ENCODE measurements at places on chromosomes 2 and 18.

- DNase-seq, result no peak
Measured at GRCh38 chr2:5111581-5111980, 580.6 kb upstream of the SOX11 start.

DNA sequence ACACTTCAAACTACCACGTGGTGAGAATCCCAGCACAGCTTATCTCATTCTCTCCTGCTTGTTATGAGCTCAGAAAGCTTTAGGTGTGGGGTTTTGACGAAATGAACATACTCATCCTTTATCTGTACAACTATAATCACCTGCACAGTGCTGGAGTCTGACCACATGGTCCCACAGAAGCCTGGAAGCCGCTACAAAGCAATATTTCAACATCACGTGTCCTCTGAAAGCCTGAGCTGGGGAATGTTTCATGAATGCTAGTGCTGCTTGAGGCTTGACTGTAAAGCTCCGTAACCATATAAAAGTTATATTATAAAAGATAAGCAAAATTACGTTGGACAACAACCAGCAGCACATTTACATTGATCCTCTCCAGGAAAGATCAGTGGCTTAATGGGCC lies 43.9 kb downstream of the PIEZO2 start:
- no peak for DNase-seq

DNA sequence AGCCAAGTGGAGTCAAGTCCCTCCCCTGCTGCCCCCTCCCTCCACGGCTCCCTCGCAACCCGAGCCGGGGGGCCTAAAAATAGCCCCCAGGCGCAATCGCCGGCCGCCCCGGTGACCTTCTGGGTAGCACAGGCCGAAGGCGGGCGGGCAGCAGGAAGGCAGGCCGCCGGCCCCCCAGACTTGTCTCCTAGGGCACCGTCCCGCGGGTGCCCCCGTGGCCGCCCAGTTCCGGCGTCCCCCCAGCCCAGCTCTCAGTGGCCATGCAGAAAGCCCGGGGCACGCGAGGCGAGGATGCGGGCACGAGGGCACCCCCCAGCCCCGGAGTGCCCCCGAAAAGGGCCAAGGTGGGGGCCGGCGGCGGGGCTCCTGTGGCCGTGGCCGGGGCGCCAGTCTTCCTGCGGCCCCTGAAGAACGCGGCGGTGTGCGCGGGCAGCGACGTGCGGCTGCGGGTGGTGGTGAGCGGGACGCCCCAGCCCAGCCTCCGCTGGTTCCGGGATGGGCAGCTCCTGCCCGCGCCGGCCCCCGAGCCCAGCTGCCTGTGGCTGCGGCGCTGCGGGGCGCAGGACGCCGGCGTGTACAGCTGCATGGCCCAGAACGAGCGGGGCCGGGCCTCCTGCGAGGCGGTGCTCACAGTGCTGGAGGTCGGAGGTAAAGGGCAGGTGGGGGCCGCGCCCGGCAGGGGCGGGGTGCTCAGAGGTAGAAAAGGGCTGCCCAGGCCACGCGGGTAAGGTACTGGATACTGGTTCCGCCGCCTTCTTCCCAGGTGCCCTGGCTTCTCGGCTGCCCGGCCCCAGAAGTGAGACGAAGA lies at the start of gene SPEG:
TSS of gene SPEG (plus strand) at position 126 of the 808 bp plus-strand sequence. CDS start at position 261, 135 bp downstream.
- DNase-seq, result no peak

DNA sequence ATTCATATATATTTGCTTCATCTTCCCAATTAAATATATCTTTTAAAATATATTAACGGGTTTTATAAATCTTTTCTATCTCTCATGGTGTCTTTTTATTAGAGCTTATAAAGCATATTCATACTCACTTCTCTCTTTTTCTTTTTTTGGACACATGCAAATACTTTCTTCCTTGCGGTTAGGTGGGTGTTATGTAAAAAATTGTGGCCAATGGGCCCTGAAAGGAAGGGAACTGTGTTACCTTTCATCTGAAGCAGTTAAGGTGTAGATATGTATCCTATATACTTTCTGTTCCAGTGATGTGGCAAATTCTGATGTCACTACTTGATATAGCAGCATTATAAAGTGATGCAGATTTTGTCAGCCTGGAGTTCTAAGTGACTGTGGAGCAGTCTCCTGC lies 714.5 kb downstream of the PLCL1 start:
- no peak for DNase-seq

GRCh38 chr2:224951723-224952481 lies 90.4 kb downstream of the DOCK10 start:
- no peak for DNase-seq

DNA sequence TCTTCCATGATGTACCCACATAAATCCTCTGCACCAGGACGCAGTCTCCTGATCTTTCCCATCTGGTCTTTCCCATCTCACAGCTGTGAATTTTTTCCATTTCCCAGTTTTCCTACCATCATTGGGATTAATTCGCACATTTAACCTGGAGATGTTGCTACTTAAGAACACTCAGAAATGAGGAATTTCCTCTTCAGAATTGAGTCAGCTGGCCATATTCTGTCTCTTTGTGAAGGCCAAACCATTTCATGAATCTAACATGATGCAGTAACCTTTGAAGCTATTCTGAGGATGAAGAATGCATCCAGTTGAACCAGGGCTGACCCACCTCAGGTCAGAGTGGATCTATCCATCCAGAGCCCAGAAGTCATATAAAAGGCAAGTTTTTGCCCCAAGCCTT lies 326.8 kb downstream of the SETBP1 start:
- DNase-seq, result no peak

DNA sequence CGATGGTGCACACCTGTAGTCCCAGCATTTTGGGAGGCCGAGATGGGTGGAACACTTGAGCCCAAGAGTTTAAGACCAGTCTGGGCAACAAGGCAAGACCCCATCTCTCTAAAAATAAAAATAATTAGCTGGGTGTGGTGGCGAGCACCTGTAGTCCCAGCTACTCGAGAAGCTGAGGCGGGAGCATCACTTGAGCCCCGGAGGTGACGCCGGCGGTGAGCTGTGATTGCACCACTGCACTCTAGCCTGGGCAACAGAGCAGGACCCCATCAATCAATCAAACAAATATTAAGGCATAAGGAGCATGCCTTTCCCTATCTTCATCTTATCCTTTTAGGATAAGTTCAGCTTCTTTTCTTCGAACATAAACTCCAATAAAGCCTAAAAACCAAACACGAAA lies 1.1 kb downstream of the WDSUB1 start:
- no peak for DNase-seq

DNA sequence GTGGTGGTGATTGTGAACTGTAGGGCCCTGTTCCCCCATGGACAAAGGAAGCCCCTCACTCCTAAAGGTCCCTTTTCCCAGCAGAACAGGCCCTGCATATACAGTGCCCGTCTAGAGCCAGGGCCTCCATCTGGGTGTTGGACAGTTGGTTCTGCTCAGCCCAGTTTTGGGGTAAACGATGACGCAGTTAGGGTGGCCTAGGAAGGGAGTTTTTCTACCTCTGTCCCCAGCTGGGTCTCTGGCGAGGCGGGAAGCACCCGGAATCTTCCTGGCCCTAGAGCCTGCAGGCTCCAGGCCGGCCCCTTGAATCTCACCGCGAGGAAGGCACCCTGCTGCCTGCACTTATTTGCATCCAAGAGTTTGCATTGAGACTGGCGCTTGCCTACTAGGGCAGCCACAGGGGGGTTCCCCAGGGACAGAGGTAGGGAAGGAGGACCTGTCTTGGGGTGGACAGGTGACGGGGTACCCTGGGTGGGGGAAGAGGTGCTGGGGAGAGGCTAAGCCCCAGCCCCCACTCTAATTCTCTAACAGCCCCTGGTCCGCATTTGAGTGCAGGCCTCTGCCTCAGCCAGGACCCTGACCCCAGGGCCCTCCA lies 529 bp upstream of the MTA3 start:
- DNase-seq, result no peak

- no peak for DNase-seq
Measured at GRCh38 chr18:31791817-31792579, 31.3 kb upstream of the SLC25A52 start.

DNA sequence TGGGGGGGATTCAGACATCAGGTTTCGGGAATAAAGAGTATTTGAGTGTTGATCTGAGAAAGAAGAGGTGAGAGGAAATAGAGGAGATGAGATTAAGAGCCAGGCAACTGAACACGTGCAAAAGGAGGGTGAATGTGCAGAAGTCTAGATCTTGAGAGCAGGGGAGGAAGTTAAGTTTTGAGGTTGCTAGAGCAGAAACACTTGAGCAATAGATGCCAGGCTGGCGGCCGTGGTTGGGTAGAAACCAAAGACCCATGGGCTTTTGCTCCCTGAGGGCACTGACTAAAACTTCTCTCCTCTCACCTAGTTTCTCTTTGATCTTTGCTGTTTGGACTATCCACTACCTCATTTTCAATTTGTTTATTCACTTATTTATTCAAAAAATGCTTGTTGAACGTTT lies 116.0 kb downstream of the CDC42EP3 start:
- DNase-seq, result no peak

DNA sequence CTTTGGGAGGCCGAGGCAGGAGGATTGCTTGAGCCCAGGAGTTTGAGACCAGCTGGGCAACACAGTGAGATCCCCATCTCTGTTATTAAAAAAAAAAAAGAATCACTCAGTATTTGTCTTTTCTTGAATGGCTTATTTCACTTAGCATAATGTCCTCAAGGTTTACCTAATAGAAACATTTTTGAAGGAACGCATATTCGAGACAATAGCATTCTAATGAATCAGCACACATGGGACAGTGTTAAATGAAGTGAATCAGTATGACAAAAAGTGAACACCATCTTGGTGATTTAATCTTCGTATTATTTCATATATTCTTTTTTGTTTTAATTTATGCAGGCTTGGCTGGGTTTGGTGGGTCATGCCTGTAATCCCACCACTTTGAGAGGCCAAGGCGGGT lies 44.7 kb downstream of the WIPF1 start:
- DNase-seq, result no peak

- no peak for DNase-seq
Measured at GRCh38 chr2:214545898-214546542, 135.2 kb downstream of the VWC2L start.

DNA sequence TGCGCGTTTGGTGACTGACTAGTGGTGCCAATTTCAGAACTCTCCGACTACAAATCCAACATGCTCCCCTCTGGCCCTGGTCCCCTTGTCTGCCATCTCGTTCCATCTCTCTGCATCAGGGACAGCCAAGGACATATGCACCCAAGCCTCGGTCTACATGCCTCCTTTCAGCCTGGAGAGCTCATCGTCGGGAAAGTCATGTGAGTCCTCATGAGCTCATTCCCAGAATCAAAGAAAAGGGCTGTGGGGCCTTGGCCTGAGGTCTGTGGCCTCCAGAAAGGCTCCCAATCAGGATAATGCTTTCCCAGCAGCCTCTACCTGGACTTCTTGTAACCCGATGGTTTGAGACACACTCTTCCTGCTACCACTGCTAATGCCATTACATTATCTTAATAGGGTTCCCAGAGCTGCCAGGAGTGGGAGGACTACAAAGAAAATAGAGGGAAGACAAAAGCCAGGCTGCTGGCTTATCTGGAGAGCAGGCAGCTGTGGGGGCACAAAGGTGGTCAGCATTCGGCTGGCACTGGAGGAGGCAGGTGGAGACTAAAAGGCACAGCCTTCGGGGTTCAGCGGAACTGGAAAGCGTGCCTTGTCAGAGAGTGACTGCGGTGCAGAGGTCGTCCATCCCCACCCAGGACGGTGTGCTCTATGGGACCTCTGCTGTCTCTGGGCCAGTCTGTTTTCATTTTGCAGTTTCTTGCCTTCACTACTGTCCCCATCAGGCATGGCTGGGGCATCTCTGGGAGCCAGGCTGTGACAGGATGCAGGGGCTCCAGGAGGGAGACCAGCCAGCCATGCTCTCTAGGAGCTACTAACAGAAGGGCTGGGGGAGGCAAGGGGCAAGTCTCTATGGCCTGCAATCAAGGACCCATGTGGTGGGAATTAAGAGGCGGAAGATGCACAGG lies 104.4 kb upstream of the SMAD2 start:
- DNase-seq, result no peak

- DNase-seq, result no peak
Measured at GRCh38 chr2:84856787-84857186, 24.1 kb downstream of the TRABD2A start.

DNA sequence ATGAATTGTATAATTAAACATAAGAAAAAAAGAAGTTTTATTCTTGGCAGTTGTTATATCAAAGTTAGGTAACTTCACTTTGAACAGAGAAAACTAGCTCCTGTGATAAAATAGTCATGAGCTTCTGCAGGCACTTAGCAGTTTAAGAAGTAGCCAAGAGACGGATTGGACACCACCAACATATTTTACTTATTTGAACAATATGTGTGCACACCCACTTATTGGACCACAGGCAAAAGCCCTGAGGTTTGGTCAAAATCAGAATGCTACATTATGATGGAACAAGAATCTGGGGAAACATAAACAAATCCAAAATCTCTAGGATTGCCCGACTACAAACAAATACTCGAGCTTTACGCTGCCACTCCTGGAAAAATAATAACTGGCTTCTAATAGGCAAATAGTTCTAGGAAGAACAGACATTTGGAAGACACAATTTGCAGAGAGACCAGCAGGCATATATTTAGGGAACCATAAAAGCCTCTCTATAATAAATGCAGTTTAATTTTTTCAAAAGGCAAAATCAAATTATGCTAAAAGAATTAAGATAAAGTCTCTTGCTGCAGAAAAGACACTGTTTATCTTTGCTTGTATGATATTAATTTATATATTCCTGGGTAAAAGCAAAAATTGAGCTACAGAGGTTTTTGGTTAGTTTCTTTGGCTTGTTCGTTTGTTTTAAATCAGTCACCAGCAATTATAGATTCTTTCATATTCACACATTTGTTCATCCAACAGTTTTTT lies 117.9 kb downstream of the CDC42EP3 start:
- no peak for DNase-seq

DNA sequence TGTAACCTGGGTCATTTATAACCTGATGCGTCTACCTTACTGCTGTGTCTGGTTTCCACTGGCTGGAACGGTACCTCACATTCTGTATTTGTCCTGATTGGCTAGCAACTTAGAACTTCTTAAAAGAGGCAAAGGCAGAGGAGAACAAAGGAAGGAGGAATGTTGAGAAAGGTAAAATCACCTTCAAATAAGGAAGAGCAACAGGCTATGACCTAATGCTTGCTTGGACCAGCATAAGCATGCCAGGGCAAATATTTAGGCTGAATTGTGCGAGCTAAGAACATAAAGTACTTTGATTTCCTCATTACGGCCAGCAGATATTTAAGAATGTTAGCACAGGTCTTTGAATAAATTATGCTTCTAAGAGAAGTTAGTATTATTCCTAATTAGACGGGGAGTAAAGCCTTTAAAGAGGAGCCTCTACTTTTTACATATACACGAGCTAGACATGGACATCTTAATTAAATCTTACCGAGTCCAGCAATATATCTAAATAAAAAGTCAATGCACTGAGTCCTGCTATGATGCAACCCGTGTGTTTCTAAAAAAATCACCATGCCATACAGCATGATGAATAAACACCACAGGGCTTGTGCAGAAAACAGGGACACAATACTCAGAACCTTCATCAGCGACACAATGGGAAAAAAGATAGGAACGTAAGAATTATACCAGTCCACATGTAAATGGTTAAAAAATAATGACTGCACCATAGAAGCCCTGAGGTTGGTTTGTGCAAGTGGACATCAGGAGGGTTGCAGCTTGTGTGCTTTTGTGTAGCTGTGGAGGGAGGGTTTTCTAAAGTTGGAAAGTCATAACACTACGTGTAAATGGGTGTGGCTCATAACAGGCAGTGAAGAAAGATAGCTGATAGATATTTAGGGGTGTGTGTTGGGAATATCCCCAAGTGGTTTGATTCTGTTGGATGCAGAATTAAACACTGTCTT lies 14.2 kb downstream of the SEPTIN2 start:
- DNase-seq, result no peak
